Stimulated activated CD4-positive, alpha-beta T cell treated with anti-CD3 and anti-CD28 coated beads, Interleukin-15, amount 100 ng/mL, for 48 hours (primary cell): ENCODE measurements at places on chromosomes 5 and 9.

DNA sequence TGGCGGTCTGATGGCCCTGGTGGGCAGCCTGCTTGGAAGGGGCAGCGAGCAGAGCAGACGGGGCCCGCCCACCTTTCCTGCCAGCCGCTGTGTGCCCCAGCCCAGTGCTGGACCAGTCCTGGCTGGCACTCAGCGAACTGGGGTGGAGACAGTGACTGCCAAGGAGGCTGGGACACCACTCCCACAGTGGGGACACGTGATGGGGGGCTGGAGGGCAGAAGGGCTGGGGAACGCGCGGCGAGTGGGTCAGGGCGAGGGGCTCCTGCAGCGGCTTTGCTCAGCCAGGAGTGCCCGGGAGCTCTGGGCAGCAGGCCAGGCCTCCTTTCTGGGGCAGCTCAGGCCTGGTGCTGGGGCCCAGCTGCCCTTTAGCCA, 19.5 kb downstream of the NCS1 start:
- no peak for DNase-seq

DNA sequence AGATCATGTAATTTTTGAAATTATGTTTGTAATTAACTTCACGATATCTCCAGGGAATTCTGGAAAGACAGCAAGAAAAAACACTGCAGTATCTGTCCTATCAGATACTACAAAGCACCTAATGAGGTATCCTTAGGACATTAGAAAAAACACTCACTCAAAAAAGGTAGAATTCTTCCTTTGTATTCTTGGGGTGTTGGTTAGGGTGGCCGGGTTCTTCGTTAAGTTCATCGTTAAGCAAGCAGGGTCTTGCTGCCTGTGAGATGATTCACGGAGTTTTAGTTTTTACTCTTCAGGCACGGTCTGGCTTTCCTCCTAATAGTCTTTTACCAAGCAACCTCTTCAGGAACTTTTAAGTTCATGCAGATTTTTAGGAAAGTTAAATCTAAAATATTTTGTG, 91.4 kb upstream of the IRX4 start:
- no peak for DNase-seq

GRCh38 chr9:121648172-121648571, 3.3 kb upstream of the DAB2IP start:
- no peak for DNase-seq

DNA sequence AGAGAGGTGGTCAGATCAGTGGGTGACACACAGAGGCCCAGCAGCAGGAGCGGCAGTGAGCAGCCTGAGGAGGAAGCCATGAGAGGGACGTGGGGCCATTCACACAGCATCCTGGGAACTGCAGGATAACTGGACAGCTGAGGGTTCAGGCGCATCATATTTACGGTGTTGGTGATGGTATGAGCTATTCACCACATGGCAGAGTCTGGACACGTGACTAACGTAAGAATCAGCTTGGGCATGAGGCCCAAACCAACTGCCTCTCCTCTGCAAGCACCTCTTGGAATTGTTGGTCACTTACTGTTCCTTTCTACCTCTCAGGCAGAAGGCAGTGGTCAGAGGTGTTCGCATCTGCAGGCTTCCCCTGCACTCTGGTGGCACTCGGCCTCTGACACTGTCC, 141.1 kb downstream of the ENTREP1 start:
- no peak for DNase-seq

DNA sequence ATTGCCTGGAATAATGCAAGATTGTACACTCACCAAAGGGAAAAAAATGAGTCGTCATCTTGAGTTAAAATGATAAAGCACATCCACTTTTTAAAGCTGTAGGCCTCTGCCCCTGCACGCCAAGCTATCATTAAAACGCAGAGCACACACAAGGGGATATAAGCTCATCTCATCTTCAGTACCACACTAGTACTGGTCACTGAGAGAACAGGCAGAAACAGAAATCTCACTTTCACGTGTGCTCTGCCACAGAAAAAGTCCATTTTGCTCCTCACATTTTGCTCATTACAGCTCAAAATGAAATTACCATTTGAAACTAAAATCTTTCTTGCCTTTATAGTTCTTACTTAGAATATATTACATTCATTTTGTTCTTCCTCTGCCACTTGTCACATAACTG, 99.2 kb upstream of the SLC30A5 start:
- no peak for DNase-seq

- DNase-seq = no peak
Measured at GRCh38 chr5:122494109-122494508, 182.1 kb downstream of the SNCAIP start.

- no peak for DNase-seq
Measured at GRCh38 chr5:94021246-94021645, 279.8 kb upstream of the POU5F2 start.

DNA sequence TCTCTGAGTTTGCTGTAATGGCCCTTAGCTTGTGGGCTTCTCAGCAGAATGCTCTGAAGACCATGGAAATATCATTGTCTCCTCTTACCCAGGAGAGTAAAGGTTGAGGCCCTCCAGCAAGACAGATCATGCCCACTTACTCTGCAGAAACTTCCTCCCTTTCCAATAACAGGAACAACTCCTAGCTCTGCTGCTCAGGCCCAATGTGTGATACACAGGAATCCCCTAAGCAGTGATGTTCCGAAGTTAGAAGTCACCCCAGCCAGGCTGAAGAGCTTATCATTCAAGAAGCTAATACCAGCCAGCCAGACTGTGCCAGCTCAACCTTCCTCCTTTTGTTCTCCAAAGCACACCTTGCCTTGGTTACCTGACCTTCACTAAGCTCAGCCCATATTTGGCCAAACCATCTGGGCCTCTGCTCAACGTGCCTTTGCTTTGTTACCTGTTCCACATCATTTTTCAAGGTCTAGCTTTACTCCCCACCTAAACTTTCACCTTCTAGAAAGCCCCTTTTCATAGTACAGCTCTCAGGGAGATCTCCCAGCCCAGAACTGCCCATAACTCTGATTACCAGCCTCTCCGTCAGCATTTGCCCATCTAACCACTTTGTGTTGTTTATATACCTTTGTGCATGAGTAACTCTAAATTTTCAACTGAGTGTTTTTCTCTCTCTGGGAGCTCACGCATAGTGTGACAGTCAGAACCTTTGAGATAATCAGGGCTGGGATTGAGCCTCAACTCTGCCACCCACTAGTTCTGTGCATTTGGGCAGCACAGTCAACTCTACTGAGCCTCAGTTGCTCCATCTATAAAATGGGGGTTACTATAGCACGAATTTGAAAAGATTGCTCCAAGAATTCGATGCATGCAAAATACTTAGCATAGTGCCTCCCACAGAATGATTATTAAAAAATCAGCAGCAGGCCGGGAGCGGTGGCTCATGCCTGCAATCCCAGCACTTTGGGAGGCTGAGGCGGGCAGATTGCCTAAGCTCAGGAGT, 107.6 kb upstream of the CPEB4 start:
- no peak for DNase-seq

GRCh38 chr5:93008502-93009207, 572.4 kb downstream of the NR2F1-AS1 start:
- no peak for DNase-seq

DNA sequence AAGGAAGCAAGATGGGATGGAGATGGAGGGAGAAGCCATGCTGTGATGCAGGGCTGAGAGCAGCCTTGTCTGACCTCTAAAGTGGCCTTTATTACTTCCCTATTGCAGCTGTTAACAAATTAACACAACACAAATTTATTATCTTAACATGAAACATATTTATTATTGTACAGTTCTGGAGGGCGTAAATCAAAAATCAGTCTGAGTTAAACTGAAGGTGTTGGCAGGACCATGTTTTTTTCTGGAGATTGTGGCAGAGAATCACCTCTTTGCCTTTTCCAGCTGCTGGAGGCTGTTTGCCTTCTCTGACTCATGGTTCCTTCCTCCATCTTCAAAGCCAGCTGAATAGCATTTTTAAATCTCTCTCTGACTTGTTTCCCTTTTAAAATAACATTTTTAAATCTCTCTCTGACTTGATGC, 7.2 kb upstream of the MCC start:
- DNase-seq = no peak

GRCh38 chr9:121399883-121400607, 30.0 kb upstream of the STOM start:
- no peak for DNase-seq

DNA sequence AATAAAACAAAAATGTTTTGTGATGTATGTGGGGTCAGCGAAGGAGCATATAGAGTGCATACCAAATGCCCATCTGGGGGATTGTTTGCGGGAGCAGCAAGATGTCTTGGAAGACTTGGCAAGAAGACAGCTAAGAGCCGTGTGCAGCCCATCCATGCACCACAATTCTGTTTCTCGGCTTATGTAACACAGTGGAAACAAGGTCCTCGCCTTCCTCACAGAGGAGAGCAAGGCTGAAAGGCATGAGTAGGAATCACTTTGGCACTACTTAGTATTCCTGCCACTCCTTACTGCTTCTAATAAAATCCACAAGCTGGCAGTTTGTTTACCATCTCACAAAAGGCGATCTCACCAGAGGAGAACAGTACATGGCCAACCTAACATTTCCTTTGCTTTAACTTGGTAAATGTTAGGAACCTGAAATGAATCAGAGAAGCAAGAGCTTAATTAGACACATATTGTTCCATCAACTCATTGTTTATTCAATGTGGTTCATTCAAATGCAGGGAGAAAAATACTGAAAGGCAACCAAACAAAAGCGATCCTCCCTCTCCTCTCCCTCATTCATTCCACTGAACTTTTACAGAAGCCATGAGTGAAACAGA, 648.1 kb downstream of the ACTL7B start:
- DNase-seq = no peak

DNA sequence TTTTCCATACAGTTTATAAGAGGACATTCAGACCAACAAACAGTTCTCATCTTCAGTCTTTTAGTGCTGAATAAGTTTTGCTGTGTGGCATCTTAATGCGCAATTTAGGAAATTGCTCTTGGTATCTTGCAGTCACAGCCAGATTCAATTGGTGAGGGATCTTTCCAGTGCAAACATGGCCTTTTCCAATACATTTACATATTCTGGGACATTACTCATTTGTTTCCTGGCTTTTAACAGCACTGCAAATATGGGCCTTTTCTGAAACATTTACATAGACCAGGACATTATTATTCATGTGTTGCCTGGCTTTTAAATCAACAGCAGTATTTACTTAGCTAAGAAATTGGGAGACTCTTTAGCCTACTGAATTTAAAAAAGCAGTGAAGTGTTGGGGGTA, 22.7 kb downstream of the ANKRD33B start:
- DNase-seq = no peak

DNA sequence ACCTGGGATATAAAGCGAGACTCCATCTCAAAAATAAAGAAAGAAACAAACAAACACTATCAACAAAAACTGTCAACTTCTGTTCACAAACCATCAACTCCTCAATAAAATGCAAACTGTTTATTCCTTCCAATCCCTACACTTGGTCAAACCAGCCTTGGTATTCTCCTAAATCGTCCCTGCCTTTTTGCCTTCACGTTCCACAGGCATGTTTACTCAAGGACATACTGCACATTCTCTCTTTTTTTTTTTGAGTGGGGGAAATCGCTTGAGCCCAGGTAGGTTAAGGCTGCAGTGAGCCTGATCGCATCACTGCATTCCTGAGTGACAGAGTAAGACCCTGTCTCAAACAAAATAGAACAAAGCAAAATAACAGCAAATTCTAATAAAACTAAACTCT, 13.0 kb downstream of the UBAP2 start:
- no peak for DNase-seq

- DNase-seq = no peak
Measured at GRCh38 chr5:9898319-9898718, 268.2 kb upstream of the TAS2R1 start.

DNA sequence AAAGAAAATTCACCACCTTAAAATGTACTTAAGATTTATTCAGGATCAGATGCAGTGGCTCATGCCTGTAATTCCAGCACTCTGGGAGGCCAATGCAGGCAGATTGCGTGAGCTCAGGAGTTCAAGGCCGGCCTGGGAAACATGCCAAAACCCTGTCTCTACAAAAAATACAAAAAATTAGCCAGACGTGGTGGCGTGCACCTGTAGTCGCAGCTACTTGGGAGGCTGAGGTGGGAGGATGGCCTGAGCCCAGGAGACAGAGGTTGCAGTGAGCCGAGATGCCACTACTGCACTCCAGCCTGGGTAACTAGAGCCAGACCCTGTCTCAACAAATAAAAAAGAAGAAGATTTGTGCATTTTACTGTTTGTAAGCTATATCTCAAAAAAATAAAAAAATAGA, 34.7 kb upstream of the GFPT2 start:
- no peak for DNase-seq

DNA sequence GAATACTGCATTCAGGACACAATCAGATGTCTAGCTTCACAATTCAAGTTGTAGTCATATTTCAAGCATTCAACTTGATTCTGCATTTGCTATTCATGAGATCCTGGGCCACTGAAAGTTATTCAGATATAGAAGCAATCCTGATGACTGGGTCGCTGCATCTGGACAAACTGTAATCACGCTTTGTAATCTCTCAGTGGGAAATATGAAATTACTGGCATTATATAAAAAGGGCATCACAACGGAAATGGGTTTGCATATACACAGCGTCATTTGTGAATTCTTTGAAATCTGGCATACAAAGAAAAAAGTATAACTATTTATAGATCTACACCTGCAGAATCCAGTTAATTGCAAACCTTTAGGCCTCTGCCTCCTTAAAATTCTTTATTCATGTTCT, 102.2 kb downstream of the PARP8 start:
- no peak for DNase-seq

DNA sequence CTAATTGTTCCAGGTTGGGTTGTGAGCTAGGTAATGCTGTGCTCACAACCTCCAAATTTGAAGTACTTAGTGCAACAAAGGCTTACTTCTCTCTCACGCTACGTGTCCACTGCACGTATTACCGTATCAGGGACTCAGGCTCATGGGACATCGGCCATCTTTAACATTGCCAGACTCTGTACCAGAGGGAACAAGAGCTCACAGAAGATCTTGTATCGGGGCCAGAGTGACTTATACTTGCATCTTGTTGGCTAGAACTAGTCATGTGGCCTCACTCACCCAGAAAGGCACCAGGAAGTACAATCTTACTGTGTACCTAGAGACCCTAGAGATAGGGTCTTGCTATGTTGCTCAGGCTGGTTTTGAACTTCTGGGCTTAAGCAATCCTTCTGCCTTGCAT, 81.1 kb upstream of the KLF9 start:
- DNase-seq = no peak
